ENCODE measurements at places on chromosomes 13 and 19.

GRCh38 chr13:44651209-44651608 is 75.1 kb upstream of the TSC22D1 start:
- no peak for DNase-seq

DNA sequence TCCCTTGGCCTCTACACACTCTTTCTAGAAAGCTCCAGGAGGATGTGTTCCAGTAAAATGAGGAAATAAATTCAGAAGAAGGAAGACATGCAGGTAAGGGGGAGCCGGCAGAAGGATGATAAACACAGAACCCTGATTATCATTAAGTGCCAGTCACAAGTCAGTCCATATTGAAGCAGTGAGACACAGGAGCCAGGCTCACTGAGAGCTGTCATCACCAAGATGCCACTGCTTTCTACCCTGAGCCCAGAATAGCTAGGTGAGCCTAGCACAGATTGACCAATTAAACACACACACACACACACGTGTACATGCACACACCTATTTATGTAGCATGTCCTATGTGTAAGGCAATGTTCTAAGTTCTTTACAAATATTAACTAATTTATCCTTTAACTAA is 211.4 kb upstream of the IPO5 start:
- DNase-seq, result no peak

DNA sequence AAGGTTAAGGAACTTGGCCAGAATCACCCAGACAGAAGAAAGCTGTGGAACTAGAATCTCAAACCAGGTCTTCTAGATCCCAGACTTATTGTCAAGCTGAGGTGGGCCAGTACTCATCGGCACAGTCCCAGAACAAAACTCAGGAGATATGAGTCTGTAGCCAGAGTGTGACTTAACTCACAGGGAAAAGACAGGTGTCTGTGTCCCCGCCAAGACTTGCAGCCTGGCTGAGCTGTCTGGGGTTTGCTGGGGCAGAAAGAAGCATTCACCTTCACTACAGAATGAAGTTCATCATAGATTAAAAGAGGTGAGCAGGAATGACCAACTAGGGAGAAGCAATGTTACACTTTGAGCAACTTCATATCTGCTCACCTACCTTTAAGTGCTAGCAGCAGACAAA is 257.2 kb downstream of the FOXO1 start:
- DNase-seq, result no peak

GRCh38 chr13:40042991-40043390 is 387.5 kb downstream of the COG6 start:
- DNase-seq, result no peak

DNA sequence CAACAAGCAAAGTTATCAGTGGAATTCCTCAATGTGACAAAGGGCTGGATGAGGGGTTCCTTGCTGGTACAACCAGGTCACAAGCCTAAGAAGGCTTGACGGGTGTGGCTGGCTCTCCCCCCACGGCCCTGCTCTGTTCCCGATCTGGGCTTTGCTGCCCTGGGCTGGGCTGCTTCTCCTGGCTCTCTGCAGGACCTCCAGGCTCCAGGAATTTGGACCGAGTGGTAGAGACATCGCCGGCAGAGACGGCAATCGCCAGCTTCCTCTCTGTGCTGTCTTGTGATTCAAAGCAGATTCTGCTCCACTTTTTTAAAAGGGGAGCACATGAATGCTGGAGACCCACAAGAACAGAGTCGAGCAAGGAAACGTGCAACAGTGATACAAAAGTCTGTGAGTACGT is at the start of gene SERPINE3:
Gene SERPINE3, plus strand, starts transcription at position 338 of the 400 bp plus-strand sequence. CDS start 1,401 bp downstream, outside the sequence.
- DNase-seq, result no peak

GRCh38 chr13:107421951-107422350 is 793.4 kb downstream of the LIG4 start:
- DNase-seq, result no peak

- no peak for DNase-seq
Observed at GRCh38 chr19:38892841-38893240, 6.6 kb downstream of the SIRT2 start.

- DNase-seq, result peak; percentile 64
Observed at GRCh38 chr19:38634757-38635482, 12.5 kb upstream of the ACTN4 start.

- DNase-seq, result no peak
Observed at GRCh38 chr13:94254737-94255136, 224.7 kb downstream of the DCT start.

DNA sequence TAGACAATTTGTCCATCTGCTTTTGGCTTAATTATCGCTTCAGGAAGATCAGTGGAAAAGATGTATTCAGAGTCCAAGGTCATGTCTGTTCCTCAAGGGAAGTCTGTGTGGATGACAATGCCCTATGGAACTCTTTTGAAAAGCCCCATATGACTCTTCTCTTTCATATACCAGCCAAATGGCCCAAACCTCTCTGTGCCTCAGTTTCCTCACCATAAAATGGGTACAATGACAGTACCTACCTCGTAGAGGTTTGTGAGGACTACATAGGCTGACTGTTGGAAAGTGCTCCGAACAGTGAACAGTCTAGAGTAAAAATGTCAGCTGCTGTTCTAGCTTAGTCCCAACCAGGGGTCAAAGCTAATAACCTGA is 104.6 kb downstream of the COL4A2 start:
- DNase-seq, result no peak

GRCh38 chr13:65584126-65584525 is 1646.0 kb downstream of the PCDH9 start:
- DNase-seq, result no peak

GRCh38 chr19:29428071-29428470 is 97.7 kb upstream of the VSTM2B start:
- no peak for DNase-seq
